OCI-M1 (cell line): ENCODE measurements at places on chromosomes 7 and 10.
A peak's percentile ranks its signal among the peaks of the same experiment; 100 is the strongest.

GRCh38 chr7:12069757-12070156, 141.3 kb upstream of the TMEM106B start:
- peak; percentile 10 for DNase-seq

GRCh38 chr7:76225379-76225778, 23.7 kb downstream of the SRRM3 start:
- peak; percentile 50 for DNase-seq

DNA sequence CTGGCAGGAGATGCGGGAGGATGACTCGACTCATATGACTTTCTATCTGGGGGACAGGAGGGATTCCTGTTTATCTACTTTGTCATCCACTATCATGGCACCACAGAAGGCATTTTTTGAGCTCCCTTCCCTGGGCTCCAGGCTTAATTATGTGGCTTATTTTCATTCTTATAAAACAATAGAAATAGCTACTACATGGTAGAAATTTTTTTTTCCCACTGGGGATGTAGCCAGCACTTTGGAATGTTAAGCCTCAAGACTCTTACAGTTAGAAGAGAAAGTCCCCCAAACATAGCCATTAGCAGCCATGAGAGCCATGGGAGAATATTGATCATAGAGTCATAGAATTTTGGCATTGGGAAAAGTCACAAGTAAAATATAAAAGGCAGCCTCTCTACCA, 14.6 kb upstream of the FAM180A start:
- DNase-seq = no peak

DNA sequence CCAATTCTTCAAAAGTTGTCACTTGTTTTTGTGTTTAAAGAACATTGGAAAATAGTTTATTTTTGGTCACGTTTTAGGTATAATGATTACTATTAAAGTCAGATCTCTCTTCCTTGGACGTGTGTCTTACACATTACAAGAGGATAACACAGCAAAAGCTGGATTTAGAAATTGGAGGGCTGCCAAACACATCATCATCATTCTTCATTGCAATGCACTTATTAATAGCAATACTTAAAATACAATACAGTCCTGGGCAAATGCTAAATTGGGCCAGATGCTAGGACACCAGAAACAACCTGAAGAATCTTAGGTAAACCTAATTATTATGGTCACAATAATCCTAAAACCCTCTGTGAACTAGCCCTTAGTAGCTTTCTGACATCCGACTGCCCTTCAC, 303.6 kb downstream of the DGKB start:
- no peak for DNase-seq

GRCh38 chr10:11551916-11552602, 59.4 kb downstream of the USP6NL start:
- DNase-seq = peak; percentile 68
